Stimulated activated CD4-positive, alpha-beta T cell treated with anti-CD3 and anti-CD28 coated beads, Interleukin-1b, Interleukin-23, amount 100 ng/mL, for 1 hour (primary cell): ENCODE measurements at places on chromosomes 1 and 21.

- DNase-seq, result peak; percentile 58
Observed at GRCh38 chr21:45541221-45542039, 810 bp downstream of the SLC19A1 start.

DNA sequence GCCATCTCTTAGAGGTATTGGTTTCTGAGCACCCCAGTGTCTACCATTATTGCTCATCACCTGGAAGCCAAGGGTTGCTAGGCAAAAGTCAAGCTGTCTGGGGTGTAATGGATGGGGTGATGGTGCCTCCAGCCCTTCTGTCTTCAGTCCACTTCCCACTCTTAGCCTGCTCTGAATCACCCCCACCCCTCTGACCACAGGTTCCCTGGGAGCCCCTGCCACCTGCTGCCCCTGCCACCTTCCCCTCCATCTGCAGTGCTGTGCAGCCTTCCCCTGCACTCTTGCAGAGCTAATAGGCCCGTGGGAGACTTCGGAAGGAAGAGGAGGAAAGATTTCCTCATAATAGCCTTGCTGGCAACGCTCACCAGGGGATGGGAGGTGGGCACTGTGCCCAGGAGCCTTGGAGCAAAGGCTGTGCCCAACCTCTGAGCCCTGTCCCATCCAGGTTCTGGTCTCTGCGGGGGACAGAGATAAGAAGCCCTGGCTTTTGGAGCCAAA lies 35.5 kb downstream of the CAPN2 start:
- DNase-seq, result no peak

GRCh38 chr1:170661646-170662411 lies 2.1 kb upstream of the PRRX1 start:
- no peak for DNase-seq

GRCh38 chr21:25461725-25462124 lies 145.6 kb downstream of the MRPL39 start:
- no peak for DNase-seq

- no peak for DNase-seq
Observed at GRCh38 chr1:14706631-14707030, 108.1 kb downstream of the KAZN start.

DNA sequence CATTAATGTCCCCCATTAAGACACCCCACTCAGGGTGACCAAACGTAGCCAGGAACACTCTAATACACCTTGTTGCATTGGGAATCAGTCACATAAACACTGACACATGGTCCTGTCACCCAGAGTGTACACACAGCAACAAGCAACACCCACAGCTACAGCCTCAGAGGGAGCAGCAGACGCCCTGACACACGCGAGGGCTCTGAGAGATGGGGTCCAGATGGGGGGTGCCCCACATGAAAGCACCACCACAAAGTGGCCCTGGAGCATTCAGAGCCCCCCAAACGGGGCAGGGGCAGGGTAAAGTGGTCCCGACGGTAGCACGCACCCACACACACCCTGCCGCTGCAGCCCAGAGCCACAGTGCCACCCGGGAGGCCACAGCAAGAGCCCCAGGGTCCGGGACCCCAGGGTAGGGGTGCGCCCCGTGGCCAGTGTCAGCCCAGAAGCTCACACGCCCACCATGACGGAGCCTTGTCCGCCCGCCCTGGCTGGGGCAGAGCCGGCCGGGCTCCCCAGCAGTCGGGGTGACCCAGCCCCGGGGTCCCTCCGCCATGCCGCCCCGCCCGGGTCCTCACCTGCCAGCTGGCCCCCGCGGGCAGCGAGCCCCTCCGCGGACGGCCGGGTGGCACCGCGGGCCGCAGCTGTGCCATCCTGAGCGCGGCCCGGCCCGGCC lies 47.3 kb downstream of the RAP1GAP start:
- DNase-seq, result no peak

DNA sequence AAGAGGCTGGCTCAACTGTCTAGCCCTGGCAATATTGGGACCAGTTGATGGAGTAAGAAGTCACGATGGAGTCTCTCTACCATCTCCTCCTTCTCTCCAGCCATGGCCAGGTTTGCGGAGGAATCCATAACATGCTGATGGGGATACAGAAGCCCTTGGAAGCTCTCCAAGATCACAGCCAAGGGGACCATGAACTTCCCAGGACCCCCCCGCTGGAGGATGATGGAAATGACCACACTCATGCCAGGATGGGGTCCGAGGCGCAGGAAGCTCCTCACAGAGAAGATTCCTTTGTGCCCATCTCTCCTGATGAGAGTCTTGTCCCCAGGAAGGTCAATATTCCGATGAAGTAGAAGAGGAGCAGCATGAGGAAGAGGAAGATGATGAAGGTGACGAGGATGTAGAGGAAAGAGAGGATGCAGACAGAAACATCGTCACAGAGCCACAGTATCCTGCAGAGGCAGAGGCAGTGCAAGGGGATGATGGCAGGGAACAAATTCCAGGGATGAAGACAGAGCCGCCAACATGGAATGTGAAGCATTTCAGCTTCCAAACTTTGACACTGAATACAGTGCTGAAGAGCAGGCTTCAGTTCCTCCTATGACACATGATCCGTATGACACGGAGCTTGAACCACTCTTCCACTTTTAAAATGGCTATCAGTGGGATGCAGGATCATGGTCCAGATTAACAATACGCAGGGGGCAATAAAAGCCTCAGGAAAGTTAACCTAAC lies 57.9 kb upstream of the EDN2 start:
- no peak for DNase-seq

GRCh38 chr1:73948055-73948454 lies 249.9 kb downstream of the LRRIQ3 start:
- DNase-seq, result no peak

- no peak for DNase-seq
Observed at GRCh38 chr1:170675865-170676264, 11.9 kb downstream of the PRRX1 start.

DNA sequence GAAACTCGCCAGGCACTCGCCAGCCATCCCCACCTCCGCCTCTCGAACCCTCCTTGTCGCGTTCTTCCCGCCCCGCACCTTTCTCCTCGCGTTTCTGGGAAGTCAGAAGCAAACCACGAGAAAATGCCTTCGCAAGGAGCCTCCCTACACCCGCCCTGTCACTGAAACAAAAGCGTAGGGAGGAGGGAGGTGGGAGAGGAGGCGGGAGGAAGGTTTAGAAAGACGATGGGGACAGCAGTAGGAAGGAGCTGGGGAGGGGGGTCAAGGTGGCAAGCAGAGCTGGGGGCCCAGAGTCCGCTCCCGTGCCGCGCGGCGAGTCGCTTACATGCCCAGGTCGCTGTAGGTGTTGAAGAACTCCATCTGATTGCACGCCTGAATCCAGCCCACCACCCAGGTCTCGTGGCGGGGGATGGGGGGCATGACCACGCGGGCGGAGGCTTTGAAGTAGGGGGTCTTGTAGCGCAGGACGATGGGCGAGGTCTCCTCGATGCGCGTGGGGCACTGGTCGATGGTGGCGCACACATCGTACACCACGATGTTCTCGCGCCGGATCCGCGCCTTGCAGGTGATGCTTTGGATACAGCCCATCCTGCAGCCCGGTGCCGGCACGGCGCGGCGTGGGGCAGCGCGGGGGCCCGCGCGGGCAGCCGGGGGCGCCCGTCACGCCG lies 1.0 kb downstream of the FAM78B start:
- DNase-seq, result no peak

DNA sequence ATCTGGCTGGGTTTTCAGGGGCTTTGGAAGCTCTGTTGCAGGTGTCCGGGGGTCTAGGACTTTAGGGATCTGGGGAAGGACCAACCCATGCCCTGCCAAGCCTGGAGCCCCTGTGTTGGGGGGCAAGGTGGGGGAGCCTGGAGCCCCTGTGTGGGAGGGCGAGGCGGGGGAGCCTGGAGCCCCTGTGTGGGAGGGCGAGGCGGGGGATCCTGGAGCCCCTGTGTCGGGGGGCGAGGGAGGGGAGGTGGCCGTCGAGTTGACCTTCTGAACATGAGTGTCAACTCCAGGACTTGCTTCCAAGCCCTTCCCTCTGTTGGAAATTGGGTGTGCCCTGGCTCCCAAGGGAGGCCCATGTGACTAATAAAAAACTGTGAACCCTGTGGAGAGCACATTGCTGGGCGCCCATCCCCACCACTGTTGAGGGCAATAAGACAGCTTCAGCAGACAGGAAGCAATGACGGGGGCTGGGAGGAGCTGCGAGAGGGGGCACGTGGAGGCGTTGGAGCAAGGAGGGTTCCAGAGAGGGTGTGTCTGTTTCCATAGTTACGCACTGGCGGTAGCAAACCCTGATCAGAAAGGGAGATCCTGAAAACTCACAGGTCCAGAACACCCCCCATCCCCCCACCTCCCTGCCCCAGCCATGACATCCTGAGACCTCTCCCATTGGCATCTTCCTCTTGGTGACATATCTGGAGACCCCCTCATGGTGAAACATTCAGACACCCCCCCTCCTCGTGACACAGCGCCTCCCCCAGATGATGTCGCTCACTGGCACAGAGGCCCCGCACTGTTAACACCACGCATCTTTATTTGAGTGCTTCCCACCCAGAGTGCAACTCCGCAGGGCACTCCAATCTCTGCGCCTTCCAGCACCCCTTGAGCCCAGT lies 8.4 kb downstream of the MYBPH start:
- no peak for DNase-seq

- no peak for DNase-seq
Observed at GRCh38 chr1:11339346-11340232, 66.6 kb downstream of the UBIAD1 start.

- DNase-seq, result no peak
Observed at GRCh38 chr1:175081983-175082382, 14.3 kb downstream of the TNN start.

DNA sequence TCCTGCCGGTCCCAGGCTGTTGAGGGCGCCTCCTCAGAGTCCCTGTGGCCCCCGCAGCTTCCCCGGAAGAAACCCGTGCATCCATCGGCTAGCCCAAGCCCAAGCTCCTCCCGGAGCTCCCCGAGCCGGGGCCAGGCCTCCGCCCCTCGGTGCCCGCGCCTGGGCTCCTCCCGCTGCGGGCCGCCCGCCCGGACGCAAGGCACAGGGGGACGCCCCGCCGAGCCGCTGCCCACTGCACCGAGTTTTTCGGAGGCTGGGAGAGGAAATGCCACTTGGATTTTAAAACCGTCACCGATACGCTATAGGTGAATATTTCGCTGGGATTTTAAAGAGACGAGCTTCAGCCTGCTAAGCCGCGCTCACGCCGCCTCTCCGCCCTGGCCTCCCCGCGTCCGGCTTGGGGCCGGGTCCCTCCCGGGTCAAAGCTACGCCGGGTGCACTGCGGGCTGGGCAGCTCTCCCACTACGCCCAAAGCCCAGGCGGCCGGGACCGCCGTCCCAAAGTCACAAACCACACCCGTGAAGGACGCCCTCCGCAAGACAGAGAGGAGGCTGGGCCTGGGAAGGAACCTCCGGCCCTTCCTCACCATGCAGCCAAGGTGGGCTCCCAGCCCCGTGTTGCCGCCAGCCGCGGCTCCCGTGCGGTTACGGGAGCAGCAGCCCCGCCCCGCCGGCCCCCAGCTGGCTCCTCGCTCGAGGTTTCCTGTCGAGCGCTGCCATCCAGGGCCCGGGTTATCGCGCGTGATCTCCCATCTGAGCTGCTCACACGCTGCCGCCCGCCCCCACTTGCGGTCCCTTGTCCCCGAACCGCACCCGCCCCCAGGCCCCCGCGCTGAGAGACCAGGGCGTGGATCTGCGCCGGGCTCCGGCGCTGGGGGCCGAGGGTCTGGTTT lies 63.2 kb downstream of the CD247 start:
- peak; percentile 52 for DNase-seq

GRCh38 chr1:154767315-154768240 lies 102.5 kb downstream of the KCNN3 start:
- DNase-seq, result no peak

GRCh38 chr1:233086961-233087881 lies 136.8 kb downstream of the NTPCR start:
- no peak for DNase-seq

- no peak for DNase-seq
Observed at GRCh38 chr1:10171105-10171767, 39.1 kb upstream of the KIF1B start.

DNA sequence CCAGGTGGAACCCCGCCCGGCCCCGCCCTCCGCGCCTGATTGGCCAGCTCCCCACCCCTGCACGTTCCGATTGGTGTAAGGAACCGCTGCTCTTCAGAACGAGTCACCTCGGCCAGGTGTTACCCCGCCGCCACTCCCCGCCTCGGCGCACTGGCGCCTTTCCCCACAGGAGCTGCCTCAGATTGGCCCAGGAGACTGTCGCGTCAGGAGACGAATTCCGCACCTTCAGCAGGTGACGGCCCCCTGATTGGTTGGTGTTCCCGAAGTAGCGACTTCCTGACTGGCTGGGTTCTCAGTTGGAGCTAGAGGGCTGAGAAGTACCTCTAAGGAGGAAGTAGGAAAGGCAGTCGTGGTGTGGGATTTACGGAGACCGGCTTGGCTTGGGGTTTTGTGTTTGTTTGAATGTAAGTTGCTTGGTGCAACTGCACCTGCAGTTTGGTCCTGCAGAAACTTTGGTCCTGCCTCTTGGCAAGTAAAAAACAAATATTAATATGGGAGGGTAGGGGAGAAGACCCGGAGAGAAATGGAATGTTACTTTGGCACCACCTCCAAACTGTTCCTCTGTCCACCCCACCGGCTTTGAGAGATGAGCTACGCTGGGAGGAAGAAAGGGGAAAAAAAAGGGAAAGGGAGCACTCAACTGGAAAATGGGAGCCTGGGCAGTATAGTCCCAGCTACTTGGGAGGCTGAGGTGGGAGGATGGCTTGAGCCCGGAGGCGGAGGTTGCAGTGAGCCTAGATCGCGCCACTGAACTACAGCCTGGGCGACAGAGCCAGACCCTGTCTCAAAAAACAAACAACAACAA lies 415 bp upstream of the F11R start:
- peak; percentile 70 for DNase-seq
